ENCODE measurements at places on chromosomes 12 and 14.

DNA sequence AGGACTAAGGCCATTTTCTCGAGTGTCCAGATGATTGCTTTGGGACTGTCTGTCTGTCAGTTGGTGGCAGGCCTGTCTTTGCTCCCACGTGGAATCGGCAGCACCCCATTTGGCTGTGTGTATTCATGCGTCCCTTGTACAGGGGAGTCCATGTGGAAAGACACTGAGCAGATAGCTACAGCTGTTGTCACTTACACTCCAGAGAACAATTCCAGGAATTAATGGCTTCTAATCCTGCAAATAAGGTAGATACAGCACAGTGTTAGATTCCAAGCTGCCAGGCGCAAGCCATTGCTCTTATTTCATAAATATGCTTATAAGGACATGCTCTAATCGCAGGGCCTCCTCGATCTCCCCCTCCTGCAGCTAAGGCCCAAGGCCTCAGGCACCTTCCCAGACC is 208.8 kb downstream of the VRK1 start:
- DNase-seq: peak; percentile 81

- no peak for DNase-seq
Measured at GRCh38 chr12:105064564-105065178, 19.6 kb downstream of the ALDH1L2 start.

DNA sequence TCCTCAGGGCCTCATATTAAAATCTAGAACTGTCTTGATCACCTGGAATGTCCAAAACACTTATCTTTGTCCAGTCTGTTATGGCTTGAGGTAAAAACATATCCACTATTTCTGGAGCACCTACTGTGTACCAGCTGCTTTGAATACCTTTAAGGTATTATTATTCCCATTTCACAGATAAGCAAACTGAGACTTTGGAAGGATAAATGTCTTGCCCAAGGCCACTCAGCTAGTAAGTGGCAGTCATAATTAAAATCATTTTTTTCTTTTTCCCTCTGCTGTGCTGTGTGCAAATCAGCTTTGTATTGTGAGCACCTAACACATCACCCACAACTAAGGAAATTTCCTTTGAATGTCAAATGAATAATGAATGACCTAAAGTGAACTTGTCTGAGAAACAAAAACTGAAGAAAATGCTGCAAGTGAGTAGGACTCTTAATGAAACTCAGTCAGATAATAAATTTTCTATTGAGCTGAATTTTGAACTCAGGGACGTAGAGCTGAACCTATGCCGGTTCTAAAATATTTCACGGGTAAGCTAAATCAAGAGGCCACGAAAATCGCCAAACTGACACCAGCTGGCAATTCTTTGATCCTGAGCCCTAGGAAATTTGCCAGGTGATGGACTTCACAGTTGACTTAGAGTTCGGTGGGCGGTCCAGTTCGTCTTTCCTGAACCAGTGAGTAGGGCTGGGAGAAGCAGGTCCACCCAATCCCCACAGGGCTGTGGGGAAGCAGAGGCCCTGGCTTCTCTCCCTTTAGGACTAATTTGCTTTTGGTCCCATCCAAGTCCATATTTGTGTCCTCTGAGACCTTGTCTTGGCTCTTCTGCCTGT is 159.7 kb upstream of the PWP1 start:
- DNase-seq: no peak

GRCh38 chr12:104485651-104486362 is 29.1 kb downstream of the CHST11 start:
- no peak for DNase-seq

DNA sequence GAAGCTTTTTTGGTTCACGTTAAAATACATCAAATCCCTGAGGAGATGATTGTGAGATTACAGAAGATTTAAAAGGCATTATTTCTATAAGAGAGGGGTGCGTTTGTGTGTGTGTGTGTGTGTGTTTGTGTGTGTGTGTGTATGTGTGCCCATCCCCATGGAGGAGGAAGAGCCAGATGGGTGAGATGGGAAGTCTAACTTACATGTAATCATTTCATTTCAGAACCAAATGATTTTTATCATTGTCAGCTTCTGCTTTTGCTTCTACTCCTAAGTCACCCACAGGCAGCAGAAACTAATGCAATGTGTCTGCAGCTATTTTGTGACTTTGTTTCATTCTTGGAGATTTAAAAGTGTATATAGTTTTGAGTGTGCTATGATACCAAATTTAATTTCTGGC is 68.7 kb downstream of the SLC4A8 start:
- DNase-seq: no peak

GRCh38 chr14:53608369-53608768 is 348.3 kb downstream of the BMP4 start:
- no peak for DNase-seq

- no peak for DNase-seq
Measured at GRCh38 chr14:69652942-69653684, 41.7 kb downstream of the SUSD6 start.

GRCh38 chr14:61611880-61612630 is 83.3 kb upstream of the HIF1A start:
- DNase-seq: no peak

- no peak for DNase-seq
Measured at GRCh38 chr12:131333621-131334440, 377.1 kb upstream of the SFSWAP start.

DNA sequence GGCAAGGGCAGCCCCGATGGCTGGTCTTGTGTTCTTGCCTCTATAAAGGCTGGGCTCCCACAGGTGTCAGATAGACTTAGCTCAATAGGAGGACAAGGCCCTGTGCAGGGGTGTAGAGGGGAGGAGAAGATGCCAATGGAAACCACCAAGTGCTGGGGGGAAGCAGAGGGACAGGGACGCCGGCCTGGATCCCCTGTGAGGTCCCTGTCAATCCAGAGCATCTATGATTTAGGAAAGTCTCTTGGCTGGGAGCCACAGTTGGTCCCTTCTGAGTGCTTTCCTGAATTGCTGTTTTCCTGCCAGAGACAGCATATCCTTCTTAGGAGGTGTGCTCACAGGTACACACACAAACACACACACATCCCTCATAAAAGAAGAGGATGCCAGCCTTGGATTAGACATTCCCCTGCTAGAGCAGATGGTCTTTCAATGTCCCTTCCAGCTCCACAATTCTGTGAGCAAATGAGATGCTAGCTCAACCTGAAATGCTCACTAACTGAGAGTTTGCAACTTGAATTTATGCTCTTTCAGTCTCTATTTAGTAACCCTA is 62.7 kb downstream of the TTC7B start:
- DNase-seq: no peak

- peak; percentile 67 for DNase-seq
Measured at GRCh38 chr12:113702836-113703235, 231.2 kb upstream of the LHX5 start.

DNA sequence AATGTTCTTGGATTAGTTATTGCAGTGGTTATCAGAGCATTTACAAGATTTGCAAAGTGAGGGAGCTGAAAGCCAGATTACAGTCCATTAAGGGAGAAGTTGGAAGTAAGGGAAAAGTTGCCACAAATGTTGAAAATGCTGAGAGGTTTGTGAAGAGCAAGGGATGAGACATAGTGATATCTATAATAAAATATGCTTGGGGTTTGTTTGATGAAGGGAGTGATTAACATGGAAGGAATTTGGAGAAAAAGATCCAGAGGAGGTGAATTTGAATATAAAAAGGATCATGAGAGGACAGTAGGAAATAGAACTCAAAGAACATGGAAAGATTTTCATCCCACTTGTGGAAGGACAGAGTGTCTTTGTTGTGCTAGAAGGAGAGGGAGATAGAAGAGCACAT is 19.3 kb upstream of the CCER1 start:
- DNase-seq: no peak

Measured in eye (tissue), 1 donor.